HEK293T (cell line): ENCODE measurements at places on chromosomes 3 and 15.

DNA sequence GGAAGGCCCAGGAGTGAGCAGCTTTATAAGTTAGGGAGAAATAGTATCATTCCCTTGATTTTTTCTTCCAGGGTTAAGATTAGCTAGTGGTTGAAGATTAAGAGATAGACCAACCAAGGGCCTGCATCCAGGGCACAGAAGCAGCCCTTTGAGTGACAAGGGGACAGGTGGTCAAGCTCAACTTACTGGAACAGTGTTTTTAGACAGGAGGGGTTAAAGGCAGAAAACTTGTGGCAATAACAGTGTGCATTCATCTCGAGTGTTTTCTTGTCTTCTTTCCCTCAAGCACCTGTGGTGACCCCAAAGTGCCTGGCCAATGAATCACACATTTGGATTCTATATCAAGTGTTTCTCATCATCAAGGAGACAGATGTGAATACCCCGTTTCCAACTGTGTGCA is 267.5 kb downstream of the PDCD6IP start:
- no peak for DNase-seq

GRCh38 chr3:145191543-145191942 is 969.4 kb downstream of the PLOD2 start:
- no peak for DNase-seq

DNA sequence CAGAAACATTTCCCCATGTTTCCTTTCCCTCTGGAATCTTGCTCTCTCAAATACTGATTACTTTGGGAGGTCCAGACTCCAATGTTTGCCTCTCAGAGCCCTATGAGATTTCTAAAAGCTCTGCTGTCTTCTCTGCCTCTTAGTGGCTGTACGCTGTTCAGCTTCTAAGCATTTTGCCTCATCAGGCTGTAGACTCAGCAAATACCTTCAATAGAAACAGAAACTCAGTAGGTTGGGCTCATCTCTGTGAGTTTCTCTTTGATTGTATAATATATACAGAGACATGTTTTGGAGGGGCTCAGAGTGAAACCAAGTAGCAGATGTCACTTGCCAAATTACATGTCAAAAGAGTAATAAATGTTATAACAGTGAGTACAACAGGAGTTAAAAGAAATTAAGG is 380.8 kb upstream of the MEIS2 start:
- no peak for DNase-seq

GRCh38 chr3:149848238-149848637 is 35.2 kb downstream of the RNF13 start:
- DNase-seq, result no peak

DNA sequence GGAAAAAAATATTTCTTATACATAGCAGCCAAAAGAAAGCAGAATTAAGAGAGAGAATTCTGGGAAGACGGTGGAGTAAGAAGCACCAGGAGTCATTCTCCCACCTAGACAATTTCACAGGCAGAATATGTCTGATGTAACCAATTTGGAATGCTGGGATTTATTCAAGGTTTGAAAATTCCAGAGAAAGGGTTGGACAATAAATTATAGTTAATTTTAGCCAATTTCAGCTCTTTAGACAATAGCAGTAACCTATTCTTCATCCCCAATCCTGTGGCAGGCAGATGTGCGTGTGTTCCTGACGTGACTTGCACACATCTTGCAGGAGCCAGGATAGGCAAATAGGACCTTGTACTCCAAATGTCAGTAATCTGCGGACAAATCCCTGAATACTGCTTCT is 541.0 kb upstream of the NAALADL2 start:
- DNase-seq, result no peak

GRCh38 chr3:77915336-77915735 is 875.4 kb downstream of the ROBO2 start:
- no peak for DNase-seq

DNA sequence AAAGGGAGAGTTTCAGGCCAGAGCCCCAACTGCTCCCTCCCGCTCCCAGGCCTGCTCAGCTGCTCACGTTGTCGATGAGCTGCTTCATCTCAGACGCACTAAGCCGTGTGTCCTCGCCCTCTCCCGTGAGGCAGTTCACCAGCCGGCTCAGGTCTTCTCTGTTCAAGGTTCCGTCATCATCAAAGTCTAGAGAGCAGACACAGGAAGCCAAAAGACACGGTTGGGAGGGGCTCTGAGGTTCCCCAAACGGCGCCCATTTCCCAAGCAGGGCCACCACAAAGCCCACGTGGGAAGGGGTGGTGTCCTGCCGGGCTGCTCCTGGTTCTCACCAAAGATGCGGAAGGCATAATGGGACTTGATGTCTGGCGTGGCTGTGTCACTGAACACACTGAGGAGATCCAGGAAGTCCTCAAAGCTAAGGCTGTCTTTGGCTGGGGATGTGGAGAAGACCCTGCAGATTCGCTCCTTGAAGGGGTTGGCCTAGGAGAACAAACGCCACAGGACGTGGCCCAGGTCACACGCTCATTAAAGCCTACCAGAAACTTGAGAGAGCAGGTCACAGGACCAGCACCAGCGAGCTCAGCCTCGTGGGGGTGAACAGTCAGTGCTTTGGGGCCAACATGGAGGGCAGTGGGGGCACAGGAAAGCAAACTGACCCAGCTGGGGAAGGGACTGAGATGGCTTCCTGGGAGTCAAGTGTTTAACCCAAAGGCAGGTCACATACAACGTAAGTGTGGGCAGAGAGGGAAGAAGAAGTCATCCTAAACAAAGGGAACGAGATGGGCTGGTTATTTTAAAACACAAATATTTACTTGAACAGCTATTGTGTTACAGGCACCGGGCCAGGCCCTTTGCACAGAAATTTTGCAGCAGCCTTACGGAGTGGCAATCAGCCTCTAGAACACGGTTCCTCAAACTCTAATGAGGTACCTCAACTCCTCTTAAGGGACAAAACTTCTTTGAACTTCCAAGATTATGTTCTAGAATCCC is 2.4 kb downstream of the CIB1 start:
- DNase-seq, result no peak

GRCh38 chr3:151196434-151196833 is 6.6 kb downstream of the GPR171 start:
- DNase-seq, result no peak

DNA sequence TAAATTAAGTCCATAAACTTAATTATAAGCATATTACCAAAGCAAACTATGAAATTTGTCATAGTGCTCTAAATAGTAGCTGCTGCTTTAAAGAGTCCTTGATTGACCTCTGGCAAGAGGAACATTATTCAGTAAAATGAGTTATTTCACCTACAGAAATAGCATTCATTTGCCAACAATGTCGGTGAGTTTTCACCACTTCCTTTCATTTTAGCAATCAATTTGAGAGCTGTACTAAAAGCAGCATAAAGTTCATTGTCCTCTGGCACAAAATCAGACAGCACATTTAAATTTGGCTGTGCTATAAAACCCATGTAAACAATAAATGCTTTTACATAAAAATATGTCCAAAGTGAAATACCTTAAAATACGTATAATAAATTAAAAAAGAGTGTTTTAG is 1515.7 kb downstream of the SI start:
- DNase-seq, result no peak

GRCh38 chr3:195165265-195165609 is 105.7 kb downstream of the XXYLT1 start:
- DNase-seq, result no peak

- DNase-seq, result no peak
Measured at GRCh38 chr3:89740881-89741177, 633.4 kb downstream of the EPHA3 start.

DNA sequence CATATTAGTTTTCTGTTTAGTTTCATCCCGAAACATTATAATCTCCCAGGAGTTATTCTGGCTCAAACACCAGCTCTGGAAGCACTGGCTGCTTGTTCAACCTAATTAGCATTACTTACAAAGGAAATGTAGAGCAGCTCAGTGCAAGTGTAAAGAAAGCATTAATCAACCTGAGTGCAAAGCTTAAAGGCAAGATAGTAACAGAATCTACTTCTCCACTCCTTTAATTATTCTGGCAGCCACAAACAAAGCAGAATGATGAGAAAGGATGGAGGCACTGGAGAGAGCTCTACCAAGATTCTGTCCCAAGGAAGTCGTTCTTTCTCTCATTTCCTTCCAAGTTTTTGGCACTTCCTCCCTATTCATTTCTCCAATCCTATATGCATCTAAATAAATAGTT is 1384.0 kb downstream of the ZPLD1 start:
- no peak for DNase-seq

DNA sequence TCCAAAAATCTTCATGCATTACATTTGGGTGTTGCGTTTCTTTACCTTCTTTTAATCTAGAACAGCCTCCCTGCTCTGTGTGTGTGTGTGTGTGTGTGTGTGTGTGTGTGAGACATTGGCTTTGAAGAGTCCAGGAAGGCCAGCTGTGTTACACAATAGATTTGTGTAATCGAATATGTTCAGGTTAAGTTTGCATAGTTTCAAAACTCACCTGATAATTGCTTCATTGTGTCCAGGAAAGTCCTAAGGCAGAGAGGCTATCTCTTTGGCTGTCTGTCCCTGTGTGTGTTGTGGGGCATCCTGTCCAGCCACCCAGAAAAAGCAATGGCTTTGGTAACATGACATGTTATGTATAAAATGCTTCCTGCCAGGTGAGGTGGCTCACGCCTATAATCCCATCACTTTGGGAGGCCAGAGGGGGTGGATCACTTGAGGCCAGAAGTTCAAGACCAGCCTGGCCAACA is 37.5 kb downstream of the ZNF710 start:
- DNase-seq, result no peak

- no peak for DNase-seq
Measured at GRCh38 chr3:112604536-112604935, 36.4 kb downstream of the CCDC80 start.
